Calu3 (cell line): ENCODE measurements at places on chromosomes 5 and 9. TPM values are rescaled to one million over a fixed set of nuclear protein-coding genes. Genes with fewer than 3 reads are reported as not detected.

ANKRD34B gene
- 0.29 and 0.40 TPM in 2 replicates for total RNA-seq

RNF180 gene
- total RNA-seq, result 2.1 and 2.4 TPM in 2 replicates

PAPPA gene
- total RNA-seq, result not detected in 2 replicates

RASGEF1C gene
- not detected in 2 replicates for total RNA-seq

GALNT12 gene
- total RNA-seq, result 49.2 and 51.2 TPM in 2 replicates

DIAPH1 gene
- total RNA-seq, result 176 and 219 TPM in 2 replicates

LRRC19 gene
- 0.21 and 1.1 TPM in 2 replicates for total RNA-seq

ECM2 gene
- total RNA-seq, result not detected in 2 replicates

OLFM1 gene
- 5.5 and 7.9 TPM in 2 replicates for total RNA-seq

SNX18 gene
- total RNA-seq, result 22.8 and 26.2 TPM in 2 replicates

FYB1 gene
- 30.8 and 42.8 TPM in 2 replicates for total RNA-seq

DNAJA1 gene
- total RNA-seq, result 186 and 194 TPM in 2 replicates

DNA sequence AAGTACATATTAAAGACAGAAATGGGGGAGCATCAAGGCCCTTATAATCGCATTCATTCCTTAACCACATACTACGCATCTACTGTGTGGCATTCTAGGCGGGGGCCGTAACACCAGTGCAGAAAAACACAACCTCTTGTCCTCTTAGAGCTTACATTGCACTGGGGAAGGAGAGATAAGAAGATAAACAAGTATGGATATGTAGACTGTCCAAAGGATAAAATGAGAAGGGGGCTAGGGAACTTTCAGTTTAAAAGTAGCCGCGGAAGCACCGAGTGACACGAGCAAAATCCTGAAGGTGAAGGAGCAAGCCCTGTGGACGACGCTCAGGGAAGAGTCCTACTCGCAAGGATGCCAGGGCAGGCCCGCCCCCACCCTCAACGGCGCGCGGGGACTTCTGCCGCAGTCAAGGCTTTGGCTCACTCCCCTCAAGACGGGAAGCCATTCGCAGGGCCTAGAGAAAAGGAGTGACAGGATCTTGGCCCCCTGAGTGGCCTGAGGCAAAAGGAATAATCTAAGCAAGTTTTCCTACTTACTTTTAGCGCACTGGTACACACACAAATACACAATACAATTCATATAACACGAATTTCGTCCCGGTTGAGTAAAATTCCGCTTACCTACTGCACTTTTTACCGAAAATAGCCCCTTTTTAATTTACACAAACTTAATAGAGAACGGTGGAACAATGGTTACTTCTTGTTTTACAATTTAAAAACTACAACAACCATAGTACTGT lies 1.3 kb upstream of the NIPBL start:
- H3K27me3 ChIP-seq, result no peaks in the 10 kb centered on the region
- DNase-seq, result peak; percentile 46
- peak overlapping the region; percentile 65 for H3K27ac ChIP-seq
- peaks cover 46% of the 10 kb centered on the region for H3K36me3 ChIP-seq
- peak overlapping the region; percentile 89 for H3K4me3 ChIP-seq
- peaks cover 18% of the 10 kb centered on the region for H3K4me1 ChIP-seq

- H3K4me1 ChIP-seq, result no peaks in the 10 kb centered on the region
- no peaks in the 10 kb centered on the region for H3K36me3 ChIP-seq
- H3K27ac ChIP-seq, result no peak overlapping the region
Measured at GRCh38 chr9:2208465-2208864, 193.3 kb downstream of the SMARCA2 start.

GRCh38 chr9:127138444-127138843 lies 16.0 kb upstream of the ANGPTL2 start:
- no peak overlapping the region for H3K27ac ChIP-seq
- no peaks in the 10 kb centered on the region for H3K36me3 ChIP-seq
- no peaks in the 10 kb centered on the region for H3K27me3 ChIP-seq
- no peak overlapping the region for H3K4me3 ChIP-seq

- peaks cover 25% of the 10 kb centered on the region for H3K4me1 ChIP-seq
- no peak overlapping the region for H3K4me3 ChIP-seq
- peaks cover 6% of the 10 kb centered on the region for H3K36me3 ChIP-seq
- DNase-seq, result no peak
- H3K27me3 ChIP-seq, result peaks cover 6% of the 10 kb centered on the region
Measured at GRCh38 chr9:114722937-114723620, 41.1 kb upstream of the TEX48 start.

DNA sequence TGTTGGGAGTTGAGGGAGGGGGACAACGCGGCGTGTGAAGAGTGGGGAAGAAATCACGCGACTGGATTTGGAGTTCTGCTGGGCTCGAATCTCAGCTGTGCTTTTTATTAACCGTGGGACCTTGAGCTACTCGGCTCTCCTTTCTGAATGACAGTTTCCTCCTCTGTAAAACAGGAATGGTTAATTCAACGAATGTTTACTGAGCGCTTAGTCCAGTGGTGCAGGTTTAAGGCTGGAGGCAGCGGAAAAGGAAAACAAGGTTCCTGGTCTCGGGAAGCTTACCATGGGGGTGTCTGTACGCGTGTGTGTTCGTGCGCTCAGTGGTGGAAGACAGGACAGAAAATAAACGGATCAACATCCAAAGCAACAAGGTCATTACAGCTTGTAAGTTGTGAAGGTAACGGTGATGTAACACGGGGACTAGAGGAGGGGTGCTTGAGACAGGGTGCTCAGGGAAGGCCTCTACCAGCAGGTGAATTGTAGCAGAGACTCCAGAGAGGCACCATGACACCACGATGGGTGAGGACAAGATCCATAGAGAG lies 277 bp downstream of the EIF4E1B start:
- H3K27ac ChIP-seq, result no peak overlapping the region
- peaks cover 92% of the 10 kb centered on the region for H3K27me3 ChIP-seq
- no peaks in the 10 kb centered on the region for H3K36me3 ChIP-seq
- peak overlapping the region; percentile 27 for H3K4me3 ChIP-seq

- peaks cover 4% of the 10 kb centered on the region for H3K36me3 ChIP-seq
- peak; percentile 16 for DNase-seq
- H3K4me1 ChIP-seq, result peaks cover 27% of the 10 kb centered on the region
- no peak overlapping the region for H3K4me3 ChIP-seq
Measured at GRCh38 chr5:21154526-21154925, 1166.5 kb upstream of the CDH18 start.

GRCh38 chr5:56829137-56829908 lies 14.0 kb downstream of the MAP3K1 start:
- no peaks in the 10 kb centered on the region for H3K27me3 ChIP-seq
- H3K27ac ChIP-seq, result peak overlapping the region; percentile 97
- peak overlapping the region; percentile 63 for H3K4me3 ChIP-seq
- peaks cover 24% of the 10 kb centered on the region for H3K36me3 ChIP-seq
- DNase-seq, result peak; percentile 65
- peaks cover 89% of the 10 kb centered on the region for H3K4me1 ChIP-seq

GRCh38 chr5:73938280-73938937 lies 312.4 kb downstream of the ARHGEF28 start:
- H3K27me3 ChIP-seq, result no peaks in the 10 kb centered on the region
- peak overlapping the region; percentile 91 for H3K27ac ChIP-seq
- peak overlapping the region; percentile 41 for H3K4me3 ChIP-seq

DNA sequence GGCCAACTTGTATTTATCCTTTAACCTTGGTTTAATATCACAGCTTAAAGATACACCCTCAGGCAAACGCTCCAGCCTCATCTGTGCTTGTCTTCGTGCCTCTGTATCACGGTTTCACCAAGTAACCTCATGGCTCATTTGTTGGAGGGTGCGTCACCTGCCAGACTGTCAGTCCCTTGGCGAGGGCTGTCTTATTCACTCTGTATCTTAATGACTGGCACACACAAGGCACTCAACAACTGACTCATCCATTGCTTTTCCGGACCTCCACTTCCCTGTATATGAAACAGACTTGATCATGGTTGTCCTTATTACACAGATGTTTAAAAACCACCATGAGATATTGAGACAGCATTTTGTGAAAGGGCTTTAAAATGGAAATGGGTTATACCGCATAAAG lies 28.0 kb downstream of the LCP2 start:
- no peak overlapping the region for H3K27ac ChIP-seq
- DNase-seq, result no peak
- peaks cover 51% of the 10 kb centered on the region for H3K27me3 ChIP-seq
- no peaks in the 10 kb centered on the region for H3K36me3 ChIP-seq
- peaks cover 14% of the 10 kb centered on the region for H3K4me1 ChIP-seq

DNA sequence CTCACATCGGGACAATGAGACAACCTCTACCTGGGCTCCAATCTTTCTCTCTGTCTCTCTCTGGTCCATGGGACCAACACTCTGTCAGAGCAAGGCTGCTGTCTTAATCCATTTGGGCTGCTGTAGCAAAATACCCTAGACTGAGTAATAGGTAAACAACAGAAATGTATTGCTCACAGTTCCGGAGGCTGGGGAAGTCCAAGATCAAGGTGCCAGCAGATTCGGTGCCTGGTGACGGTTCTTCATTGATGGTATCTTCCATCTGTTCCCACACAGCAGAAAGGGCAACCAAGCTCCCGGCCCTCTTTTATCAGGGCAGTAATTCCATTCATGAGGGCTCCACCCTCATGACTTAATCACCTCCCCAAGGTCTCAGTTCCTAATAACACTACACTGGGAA lies 61.3 kb upstream of the SPOCK1 start:
- H3K27me3 ChIP-seq, result peaks cover 64% of the 10 kb centered on the region
- peaks cover 14% of the 10 kb centered on the region for H3K4me1 ChIP-seq
- H3K4me3 ChIP-seq, result no peak overlapping the region
- no peaks in the 10 kb centered on the region for H3K36me3 ChIP-seq
- no peak for DNase-seq

DNA sequence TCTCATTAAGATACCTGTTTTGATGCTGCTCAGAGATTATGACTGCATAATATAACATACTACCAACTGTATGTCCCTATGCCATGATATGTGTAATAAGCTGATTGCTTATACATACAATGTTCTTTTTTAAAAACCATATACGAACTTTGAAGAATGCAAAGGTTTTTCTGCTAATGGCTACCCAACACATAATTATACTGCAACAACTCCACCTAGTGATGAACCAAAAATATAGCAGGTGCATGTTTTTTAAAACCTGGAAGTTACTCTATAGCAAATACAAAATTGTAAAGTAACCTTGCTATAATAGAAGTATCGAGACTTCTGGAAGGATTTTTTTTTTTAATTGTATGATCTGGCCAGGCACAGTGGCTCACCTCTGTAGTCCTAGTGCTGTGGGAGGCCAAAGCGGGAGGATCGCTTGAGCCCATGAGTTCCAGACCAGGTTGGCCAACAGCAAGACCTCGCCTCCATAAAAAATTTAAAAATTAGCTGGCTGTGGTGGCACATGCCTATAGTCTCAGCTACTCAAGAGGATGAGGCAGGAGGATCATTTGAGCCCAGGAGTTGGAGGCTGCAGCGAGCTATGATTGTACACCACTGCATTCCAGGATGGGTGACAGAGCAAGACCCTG lies 49.1 kb downstream of the HOMER1 start:
- H3K4me3 ChIP-seq, result no peak overlapping the region
- H3K27ac ChIP-seq, result no peak overlapping the region
- no peak for DNase-seq
- H3K4me1 ChIP-seq, result no peaks in the 10 kb centered on the region

GRCh38 chr9:134970719-134971118 lies 53.0 kb upstream of the FCN1 start:
- H3K4me3 ChIP-seq, result no peak overlapping the region
- no peaks in the 10 kb centered on the region for H3K27me3 ChIP-seq
- H3K4me1 ChIP-seq, result no peaks in the 10 kb centered on the region
- H3K27ac ChIP-seq, result no peak overlapping the region

DNA sequence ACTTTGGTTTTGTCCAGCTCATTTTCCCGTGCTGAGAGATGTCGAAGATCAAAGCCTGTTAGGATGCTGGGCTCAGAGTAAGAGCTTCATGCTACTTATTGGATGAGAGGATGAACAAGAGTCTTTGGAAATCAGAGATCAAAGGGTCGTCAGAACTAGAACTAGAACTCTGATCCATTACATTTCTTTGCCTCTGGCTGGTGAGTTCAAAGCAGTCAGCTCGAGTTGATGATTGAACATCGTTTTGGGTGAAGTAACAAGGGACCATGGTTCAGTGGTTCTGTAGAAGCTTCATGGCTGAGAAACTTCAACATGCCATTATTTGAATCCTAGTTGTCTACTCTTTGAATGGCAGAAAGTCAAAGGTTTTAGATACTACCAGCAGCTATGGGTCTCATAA lies 320.3 kb downstream of the ARHGEF28 start:
- H3K36me3 ChIP-seq, result peaks cover 21% of the 10 kb centered on the region
- no peaks in the 10 kb centered on the region for H3K4me1 ChIP-seq
- H3K4me3 ChIP-seq, result no peak overlapping the region
- no peaks in the 10 kb centered on the region for H3K27me3 ChIP-seq

- no peak overlapping the region for H3K27ac ChIP-seq
- H3K36me3 ChIP-seq, result no peaks in the 10 kb centered on the region
- peaks cover 28% of the 10 kb centered on the region for H3K27me3 ChIP-seq
- no peaks in the 10 kb centered on the region for H3K4me1 ChIP-seq
- no peak overlapping the region for H3K4me3 ChIP-seq
Measured at GRCh38 chr9:14992516-14992915, 82.3 kb upstream of the FREM1 start.

DNA sequence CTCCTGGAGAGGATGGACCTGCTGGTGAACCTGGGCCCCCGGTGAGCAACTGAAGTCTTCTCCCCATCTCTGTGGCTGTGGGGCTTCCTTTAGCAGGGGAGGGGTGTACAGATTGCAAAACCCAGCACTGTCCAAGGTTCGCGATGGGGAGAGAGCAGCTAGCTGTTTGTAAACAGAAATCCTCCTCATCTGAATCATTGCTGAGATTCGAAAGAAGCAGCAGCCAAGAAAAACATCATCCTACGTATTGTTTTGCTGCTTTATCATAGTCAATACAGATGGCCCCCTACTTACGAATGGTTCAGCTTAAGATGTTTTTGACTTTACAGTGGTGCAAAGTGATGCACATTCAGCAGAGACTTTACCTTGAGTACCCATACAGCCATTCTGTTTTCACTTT lies 80.0 kb upstream of the TGFBR1 start:
- no peak for DNase-seq
- H3K4me3 ChIP-seq, result no peak overlapping the region
- no peaks in the 10 kb centered on the region for H3K36me3 ChIP-seq
- H3K27ac ChIP-seq, result no peak overlapping the region

DNA sequence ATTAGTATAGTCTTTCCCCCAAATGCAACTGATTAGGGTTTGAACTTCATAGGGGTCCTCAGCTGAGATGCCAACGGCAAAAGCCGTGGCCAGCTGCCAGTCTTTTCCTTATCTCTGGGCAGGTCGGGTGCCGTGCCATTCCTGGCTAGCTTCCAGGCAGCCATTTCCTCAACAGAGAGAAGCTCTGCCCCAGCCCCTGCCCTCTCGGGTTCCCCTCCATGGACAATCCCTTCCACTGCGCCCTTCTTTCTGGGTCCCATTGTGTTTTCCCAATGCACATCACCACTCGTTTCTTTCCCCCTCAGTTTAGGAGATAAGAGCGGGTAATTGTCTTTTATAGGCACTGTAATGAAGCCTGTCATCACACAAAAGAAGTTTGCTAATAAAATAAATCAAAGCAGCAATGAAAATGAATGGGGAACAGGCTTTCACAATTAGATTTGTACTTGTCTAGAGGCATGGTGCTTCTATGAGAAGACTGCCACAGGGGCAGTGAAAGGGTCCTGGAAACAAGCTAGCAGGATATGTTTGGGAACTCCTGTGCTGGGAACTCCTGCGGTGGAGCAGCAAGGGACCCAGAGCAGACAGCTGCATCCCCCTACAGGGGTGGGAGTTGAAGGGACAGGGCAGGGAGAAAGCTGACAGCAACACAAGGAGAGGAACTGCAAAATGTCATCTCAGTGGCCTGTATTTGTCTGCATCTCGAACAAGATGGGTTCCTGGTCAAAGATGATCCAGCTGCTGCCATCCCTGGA lies 48.0 kb upstream of the SAP30L start:
- peaks cover 15% of the 10 kb centered on the region for H3K36me3 ChIP-seq
- H3K27ac ChIP-seq, result no peak overlapping the region
- H3K4me3 ChIP-seq, result no peak overlapping the region
- DNase-seq, result peak; percentile 86
- no peaks in the 10 kb centered on the region for H3K27me3 ChIP-seq
